Cortex of kidney (tissue), 1 donor: ENCODE measurements at places on chromosomes 1 and 21.

GRCh38 chr1:175332515-175332914 lies 139.9 kb upstream of the KIAA0040 start:
- no peak for DNase-seq

- DNase-seq, result no peak
Observed at GRCh38 chr1:74679811-74680210, 6.2 kb upstream of the ERICH3 start.

GRCh38 chr1:230565141-230565540 lies 77.1 kb upstream of the COG2 start:
- DNase-seq, result no peak

- DNase-seq, result no peak
Observed at GRCh38 chr1:247496581-247497285, 38.8 kb upstream of the OR2B11 start.

DNA sequence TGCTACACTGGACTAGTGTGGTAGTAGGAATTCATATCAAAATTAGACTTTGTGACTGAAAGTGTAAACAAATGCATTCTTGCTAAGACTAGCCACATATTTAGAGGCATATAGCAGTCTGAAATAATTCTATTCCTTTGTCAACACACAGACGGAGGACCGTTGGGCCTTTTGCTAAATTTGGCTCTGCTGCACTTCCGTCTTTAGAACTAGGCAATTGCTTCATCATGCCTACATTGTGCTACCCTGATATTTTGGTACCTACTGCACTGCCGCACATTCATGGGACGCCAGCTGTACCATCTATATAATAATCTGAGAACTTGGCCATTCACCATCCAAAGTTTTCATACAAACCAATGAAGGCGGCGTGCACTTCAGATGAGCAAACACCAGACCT lies 346.8 kb downstream of the KIF26B start:
- no peak for DNase-seq

DNA sequence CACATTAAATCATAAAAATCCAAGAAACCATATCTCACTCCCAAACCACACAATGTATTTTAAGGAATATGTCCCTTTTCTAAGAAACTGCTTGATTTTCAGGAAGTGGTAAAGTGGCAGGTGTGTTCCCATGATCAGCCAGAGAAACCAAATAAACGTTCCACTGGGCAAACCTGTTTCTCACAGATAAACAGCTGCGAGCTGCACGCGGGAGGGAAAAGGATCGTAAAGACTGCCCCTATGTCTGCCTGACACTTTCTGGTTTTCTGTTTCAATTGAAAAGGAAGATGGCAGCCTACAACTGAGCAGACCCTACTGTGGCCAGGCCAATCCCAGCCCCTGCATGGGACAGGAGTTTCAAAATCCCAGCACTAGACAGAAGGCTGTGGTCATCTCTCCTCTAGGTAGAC lies 36.6 kb downstream of the HIVEP3 start:
- no peak for DNase-seq

DNA sequence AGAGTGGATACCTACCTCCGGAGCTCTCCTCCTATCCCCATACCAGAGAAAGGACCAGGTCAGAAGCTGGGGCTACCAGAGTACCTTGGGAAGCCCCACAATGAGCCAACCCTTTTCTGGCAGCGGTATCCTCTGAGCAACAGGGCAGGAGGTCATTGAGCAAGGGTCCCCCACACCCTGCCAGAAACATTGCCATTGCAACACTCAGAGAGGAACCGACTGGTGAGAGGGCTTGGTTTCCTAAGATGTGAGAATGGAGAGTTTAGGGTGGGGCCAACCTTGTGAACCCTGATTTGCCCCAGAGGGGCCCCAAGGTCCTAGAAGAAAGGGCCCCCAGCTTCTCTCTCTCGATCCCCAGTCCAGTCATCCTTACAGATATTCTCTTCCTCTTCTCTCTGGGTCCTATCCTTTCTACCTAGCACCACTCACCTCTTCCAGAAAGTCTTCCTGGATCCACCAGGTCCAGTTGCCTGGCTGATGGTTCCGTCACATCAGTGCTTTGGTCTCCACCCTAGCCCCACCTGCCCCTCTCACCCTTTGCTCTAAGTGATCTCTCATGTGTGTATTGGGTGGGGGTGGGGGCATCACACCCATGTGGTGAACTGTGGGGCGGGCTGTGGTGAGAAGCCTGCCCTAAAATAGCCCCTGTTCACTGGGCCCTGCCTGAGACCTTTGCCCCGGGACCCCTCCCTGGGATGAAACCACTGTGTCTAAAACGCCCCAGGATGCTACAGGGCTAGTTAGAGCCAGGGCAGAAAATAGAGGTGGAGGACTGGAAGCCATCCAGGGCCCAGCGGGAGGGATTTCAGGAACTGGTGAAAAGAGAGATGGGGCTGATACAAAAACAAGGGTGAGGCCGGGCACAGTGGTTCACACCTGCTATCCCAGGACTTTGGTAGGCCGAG lies 8.7 kb downstream of the FGR start:
- DNase-seq, result no peak

DNA sequence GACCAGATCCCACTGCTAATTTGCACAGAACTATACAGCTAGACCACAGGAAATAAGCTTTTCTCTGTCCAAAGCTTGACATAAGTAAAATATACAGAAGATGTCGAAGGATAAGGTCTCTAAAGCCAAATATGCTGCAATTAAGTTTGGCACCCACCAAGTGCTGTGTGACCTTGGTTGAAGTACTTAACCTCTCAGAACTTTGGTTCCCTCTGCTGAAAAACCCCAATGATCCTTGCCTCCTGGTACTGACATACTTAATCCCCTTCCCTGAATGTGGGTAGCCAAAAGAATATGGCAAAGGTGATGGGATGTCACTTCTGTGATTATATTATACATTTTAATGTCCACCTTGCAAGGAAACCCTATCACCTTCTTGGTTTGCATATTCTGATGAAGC lies 290.5 kb downstream of the VAV3 start:
- no peak for DNase-seq

DNA sequence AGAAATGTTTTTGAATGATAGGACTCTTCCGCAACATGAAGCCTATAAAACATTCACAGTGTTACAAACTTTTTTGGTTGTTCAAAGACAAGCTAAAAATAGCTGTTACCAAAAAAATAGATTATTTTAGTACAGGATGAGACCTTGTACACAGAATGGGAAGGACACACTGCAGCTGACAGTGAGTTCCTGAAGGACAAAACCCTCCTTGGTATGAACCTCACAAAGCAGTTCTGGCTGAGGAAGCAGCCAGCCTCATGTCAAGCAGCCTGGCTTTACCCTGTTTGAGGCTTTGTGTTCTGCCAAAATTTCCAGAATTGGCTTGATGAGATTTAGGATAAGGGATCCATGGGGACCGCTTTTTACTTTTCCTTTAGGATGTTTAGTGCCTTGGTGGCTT lies 93.7 kb downstream of the RGL1 start:
- no peak for DNase-seq

DNA sequence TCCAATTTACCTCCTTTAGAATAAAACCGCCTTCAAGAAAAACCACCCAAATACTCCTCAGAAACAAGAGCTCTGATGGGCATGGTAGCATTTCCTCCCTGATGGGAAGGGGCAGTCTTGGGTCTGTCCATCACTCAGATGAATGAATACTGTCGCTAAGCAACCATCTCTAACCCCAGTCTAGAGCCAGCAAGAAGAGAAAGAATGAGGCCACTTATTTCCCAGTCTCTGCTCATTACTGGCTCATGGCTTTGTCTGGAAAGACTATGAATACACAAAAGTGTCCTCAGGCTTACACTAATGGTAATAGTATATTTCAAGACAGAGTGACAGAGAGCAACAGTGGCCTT lies 51.0 kb upstream of the F3 start:
- DNase-seq, result no peak

- DNase-seq, result no peak
Observed at GRCh38 chr1:219744652-219745469, 132.0 kb upstream of the ZC3H11B start.

- no peak for DNase-seq
Observed at GRCh38 chr1:184298440-184299405, 88.1 kb upstream of the C1orf21 start.

- no peak for DNase-seq
Observed at GRCh38 chr21:26977746-26978145, 10.9 kb upstream of the ADAMTS5 start.

GRCh38 chr1:159248311-159248710 lies 43.6 kb downstream of the ACKR1 start:
- DNase-seq, result no peak

GRCh38 chr1:38005195-38006007 lies at the start of gene FHL3:
FHL3 (minus strand) TSS chr1:38005514; CDS start chr1:37999412, 6,102 bp downstream.
- no peak for DNase-seq

- DNase-seq, result no peak
Observed at GRCh38 chr1:20125100-20125499, 5.8 kb upstream of the PLA2G2D start.

DNA sequence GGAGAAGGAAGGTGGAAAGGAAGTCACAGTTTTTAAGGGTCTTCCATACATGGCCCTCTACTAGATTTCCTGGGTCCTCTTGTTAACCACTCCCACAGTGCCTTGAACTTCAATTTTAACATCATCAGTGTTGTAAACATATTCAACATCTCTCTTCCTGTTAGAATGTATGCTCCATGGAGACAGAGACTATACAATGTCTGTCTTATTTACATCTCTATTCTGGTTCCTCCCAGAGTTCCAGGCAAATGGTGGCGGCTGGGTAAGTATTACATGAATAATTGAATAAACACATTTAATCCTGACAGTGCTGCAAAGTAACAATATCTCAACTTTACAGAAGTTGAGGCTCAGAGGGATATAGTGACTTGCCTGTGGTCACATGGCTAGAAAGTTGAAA lies 40.3 kb downstream of the CDC7 start:
- DNase-seq, result no peak

- no peak for DNase-seq
Observed at GRCh38 chr21:42668298-42668992, 15.0 kb downstream of the PDE9A start.

DNA sequence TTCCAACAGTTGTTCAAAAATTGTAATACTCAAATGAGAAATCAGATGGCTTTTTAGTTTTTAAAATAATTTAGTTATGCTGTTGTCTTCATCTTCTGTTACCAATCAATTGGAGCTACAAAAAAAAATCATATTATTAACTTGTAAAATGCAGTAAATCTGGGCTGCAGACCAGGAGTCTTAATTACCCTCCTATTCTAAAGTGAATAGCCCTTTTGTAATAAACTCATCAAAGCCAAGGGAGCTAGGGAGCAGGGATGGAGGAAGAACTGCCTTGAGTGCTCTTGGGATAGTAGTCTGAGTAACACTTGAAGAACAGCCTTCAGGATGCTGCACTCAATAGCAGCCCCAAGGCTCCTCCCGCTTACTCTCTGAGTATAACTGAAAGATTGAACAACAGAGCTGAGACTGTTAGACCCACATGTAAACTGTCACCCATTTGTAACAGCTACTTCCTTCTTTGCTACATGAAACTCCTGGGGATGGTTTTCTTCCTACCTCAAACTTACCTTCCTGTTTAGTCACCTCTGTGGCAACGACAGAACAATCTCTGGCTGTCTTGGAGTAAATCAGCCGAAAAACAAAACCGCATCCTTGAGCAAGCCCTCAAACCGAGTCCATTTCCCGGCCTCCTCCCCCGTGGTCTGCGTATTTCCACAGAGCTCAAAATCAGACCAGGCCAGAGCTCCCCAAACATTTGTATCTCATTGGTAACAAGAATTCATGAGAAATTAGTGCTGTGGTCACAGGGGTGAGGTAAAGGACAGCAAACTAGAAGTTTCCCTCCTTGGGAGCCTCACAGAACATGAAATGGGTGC lies 55.9 kb downstream of the CD58 start:
- DNase-seq, result no peak
